NCI-H1436 treated with DMSO at 0.1 percent for 48 hours (cell line): ENCODE measurements at places on chromosomes 3 and 15.

DNA sequence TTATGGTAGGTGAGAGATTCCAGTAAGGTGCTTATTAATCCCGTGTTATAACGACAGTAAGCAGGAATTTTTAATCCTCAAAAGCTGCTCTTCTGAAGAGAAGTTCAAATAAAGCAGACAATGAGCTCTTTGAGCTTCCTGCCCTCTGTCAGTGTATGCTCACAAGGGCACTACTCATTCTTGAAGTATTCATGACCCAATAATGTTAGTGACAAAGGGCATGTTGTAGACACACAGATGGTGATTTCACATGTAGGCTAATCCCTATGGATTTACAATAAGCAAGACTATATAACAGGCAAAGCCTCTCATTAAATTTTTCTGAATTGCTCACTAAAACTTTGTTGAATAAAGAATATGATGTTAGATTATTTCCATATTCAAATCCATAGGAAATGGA lies 578.6 kb downstream of the RSL24D1 start:
- DNase-seq, result no peak

- DNase-seq, result no peak
Observed at GRCh38 chr15:68031404-68031803, 22.7 kb upstream of the PIAS1 start.

GRCh38 chr3:63022114-63022513 lies 146.9 kb upstream of the CADPS start:
- no peak for DNase-seq

DNA sequence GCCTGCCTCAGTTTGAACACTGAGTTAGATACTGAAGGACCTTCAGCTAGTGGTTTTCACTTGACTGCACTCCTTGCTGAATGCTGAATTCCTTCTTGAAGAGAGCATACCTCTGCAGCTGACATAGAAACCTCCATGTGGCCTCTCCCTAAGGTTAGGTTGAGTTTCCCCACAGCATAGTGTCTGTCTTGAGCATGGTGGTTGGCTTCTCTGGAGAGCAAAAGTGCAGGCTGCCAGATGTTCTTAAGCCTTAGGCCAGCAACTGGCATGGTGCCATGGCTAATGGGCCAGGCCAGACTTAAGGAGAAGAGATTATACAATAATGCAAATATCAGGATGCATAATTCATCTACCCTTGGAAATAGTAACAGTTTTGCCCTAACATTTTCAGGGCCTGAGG lies 545.6 kb upstream of the ZNF385D start:
- no peak for DNase-seq

DNA sequence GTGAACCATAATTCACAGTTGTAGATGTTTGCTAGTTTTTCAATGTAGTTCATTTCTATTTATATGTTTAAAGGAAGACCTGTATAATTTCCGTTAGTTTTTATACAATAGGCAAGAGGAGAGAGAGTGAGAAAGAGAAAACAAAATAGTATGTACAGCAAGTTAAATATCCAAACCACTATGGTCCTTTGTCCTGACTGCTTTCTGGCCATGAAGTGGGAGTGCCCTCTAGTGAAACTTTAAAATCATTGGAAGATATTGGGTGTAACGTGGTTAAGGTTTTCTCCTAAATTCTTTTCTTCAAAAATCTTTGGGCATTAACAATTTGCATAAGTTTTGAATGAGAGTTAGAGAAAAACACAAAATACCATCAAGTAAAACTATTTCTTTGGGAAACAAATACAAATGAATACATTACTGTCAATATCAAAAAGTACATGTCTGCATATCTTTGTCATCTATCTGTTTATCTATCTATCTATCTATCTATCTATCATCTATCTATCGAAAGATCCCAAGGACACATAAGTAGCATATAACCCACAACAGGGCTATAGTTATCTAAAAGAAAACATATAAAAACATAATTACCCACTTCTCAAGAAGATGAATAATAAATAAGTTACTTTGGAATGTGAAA lies 534.6 kb upstream of the ATP11B start:
- DNase-seq, result peak; percentile 48

DNA sequence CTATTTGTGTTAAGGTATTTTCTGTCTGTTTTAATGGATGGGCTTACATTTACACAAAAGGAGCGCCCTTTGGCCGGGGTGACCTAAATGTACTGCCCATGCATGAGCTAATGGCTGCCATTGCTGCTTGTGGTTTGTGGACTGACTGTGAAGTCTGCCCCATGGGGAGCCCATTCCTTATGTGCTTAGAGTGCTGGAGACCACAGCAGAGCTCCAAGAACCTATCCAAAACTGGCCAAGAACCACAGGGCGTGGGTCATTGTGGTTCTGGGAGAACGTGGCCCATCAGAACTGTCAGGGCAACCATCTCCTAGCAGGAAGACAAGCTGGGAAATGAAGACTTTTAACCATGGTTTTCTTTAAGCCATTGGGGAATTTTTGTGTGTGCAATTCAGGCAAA lies 105.3 kb downstream of the CHDH start:
- no peak for DNase-seq

- no peak for DNase-seq
Observed at GRCh38 chr3:160368804-160369203, 30.2 kb downstream of the IFT80 start.

DNA sequence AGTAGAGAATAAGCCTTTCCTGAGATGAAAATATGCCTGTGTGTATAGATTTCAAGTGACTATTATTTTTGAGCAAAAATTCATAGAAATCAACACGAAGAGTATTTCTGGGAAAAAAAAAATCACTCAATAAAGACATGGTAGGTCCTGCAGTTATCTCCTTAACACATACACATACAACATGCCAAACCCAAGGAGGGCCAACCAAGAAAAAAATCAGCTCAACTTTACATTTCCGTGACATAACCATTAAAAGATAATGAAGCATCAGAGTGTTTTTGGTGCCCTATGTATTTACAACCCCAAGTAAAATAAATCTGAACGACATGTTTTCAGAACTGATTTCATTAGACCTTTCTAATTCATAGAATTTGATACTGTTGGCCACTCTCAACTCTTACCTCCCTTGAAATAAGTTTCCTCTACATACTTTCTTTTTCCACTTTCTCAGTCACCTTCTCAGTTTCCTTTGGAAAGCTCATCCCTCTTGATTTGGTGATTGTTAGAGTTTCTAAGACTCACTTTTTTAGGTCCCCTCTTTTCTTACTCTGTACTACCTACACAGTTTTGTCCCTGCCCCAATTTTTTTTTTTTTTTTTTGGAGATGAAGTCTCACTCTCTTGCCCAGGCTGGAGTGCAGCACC lies 162.3 kb downstream of the TBL1XR1 start:
- DNase-seq, result no peak

DNA sequence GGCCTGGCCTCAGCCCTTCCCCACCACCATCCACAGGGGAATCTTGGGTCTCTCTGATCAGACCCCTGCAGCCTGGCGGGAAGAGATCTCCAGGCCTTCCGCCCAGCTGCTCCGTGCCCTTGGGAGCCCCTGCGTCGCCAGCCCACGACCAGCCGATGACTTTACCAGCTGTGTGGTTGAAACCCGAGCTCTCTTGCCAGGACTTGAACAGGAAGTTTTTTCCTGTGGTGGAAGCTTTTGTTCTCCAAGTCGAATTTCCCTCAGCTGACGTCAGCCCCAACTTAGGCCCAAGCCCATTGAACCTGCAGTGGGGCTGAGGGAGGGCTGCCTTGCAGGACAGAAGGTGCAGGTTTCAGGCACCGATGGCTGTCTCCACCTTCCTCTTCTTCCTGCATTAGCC lies 51.7 kb upstream of the SMAD3 start:
- no peak for DNase-seq

DNA sequence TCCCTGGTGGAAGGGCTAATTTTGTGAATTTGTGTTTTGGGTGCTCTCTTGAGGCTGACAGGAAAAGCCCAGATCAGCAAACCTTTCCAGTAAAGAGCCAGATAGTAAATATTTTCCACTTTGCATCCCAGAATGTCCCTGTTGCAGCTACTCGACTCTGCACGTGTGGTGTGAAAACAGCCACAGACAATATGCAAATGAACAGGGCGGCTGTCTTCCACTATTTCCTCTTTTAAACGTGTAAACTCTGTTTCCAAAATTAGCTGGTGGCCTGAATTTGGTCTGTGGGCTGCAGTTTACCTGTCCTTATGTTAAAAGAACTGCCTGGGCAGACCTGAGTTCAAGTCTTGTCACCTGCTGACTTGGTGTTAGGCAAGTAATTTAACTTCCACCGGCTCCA lies 202.7 kb downstream of the EDEM1 start:
- no peak for DNase-seq

GRCh38 chr15:91302588-91303439 lies 202.8 kb downstream of the SV2B start:
- DNase-seq, result peak; percentile 10

DNA sequence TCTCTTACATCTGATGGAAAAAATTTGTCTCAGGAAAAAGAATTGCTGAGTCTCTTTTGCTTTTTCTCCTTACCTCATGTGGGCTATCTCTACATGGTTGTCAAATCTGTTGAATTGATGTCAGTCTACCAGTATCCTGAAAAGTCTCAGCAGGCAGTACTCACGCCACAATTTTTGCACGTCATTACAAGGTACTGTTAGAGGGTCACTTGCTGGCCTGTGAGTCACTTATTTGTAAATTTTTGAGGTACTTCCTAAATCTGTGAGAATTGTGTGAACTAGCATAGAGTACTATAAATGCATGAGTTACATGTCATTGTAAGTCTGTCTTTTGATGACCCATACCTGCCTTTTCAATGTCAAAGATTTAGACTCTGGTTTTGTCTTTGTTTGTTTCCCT lies 15.9 kb downstream of the HPS3 start:
- no peak for DNase-seq

GRCh38 chr3:45807681-45808540 lies 11.6 kb upstream of the SLC6A20 start:
- peak; percentile 43 for DNase-seq

DNA sequence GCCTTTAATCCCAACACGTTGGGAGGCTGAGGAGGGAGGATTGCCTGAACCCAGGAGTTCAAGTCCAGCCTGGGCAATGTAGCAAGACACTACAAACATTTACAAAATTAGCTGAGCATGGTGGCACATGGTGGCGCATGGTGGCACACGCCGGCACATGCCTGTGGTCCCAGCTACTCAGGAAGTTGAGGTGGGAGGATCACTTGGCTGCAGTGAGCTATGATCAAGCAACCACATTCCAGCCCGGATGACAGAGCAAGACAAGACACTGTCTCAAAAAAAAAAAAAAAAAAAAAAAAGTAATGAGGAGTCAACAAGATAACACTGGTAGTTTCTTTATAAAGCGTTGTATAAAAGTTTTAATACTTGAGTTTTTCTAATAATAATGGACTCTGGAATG lies 10.1 kb downstream of the FEZF2 start:
- no peak for DNase-seq

- no peak for DNase-seq
Observed at GRCh38 chr3:145801696-145802095, 359.3 kb downstream of the PLOD2 start.

DNA sequence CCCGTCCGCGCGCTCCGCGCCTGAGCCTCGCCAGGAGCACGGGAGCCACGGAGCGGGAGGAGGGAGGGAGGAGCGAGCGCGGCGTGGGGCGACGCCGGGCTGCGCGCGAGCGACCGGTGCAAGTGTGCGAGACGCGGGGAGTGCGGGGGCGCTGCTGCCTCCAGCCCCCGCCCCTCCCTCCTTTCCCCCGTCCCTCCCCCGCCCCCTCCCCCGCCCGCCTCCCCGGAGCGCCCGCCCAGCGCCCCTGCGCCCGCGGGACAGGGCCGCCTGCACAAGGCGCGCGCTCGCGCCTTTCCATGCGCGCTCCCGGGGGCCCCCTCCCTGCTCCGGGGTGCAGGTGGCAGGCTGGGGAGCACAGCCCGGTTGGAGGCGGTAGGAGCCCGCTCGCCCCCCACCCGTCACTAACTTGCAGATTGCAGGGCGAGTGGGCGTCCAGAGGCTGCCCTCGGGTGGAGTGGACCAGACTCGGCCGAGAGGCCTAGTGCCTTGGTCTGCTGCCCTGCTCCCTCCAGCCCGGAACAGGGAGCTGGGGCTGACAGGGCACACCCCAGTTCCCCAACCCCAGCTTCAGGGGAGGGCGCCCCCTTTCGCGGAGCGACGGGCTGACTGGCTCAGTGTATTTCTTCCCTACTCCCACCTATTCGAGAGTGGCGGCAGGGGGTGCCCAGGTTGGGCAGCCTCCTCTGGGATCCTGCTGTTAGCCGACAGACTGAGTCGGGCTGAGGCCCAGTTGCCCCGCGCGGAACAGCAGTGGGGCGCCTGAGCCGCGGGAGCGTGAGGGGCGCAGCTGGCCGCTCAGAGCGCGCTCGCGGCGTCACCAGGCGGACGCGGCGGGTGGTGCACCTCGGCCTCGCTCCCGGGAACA lies at the start of gene WNT7A:
Gene WNT7A (minus strand): TSS at position 126 of the 865 bp plus-strand sequence. CDS start 255 bp downstream, outside the sequence.
- DNase-seq, result no peak

- no peak for DNase-seq
Observed at GRCh38 chr3:69063636-69064035, 11.5 kb upstream of the TMF1 start.

DNA sequence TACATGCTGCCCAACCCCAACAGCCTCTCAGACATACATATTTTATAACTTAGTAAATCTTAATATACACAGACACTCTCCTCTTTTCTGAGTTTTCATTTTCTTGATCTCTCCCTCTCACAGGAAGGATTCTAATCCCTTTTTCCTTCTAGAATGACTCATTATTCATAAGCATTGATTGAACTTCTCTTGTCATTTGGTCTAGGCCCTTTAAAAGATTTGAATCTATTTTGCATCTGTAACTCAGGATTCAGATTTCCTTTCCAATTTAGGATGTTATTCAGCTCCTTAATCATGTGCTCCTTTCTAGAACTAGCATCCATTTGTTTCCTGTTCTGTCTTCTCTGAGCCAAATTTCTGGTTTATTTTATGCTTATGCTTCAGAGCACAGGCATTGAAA lies 624.5 kb upstream of the SGO1 start:
- no peak for DNase-seq

DNA sequence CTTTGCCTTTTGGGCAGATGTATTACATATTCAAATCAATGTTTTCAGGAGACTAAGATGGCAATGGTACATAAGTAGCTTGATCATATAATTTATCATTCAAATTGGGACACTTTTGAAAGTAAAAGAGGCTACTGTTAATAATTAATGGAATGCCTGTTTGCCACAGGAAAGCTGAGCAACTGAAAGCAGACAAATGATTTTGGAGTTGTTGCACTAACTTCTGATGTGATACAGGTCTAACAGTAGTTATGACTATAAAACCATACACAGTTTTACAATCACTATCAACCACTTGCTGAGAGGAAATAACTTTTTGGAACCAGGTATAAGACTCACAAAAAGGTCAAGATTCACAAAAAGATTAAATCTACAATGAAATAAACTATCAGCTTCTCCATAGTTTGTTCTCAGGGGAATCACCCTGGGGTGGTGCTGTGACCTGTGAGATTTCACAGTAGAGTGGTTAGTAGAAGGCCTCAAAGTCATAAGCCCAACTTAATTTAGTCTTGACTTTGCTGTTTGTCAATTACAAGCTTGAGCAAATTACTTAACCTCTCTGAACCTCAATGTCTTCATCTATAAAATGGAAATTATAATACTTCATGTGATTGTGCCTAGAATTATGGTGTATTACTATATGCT lies 42.7 kb downstream of the HHLA2 start:
- DNase-seq, result no peak

GRCh38 chr3:157160658-157161424 lies 894 bp upstream of the CCNL1 start:
- no peak for DNase-seq

GRCh38 chr3:107271787-107272387 lies 105.4 kb upstream of the CCDC54 start:
- peak; percentile 25 for DNase-seq

- no peak for DNase-seq
Observed at GRCh38 chr3:127454051-127454450, 136.5 kb downstream of the TPRA1 start.
